GDM1 (cell line): ENCODE measurements at places on chromosomes 12 and 14.

DNA sequence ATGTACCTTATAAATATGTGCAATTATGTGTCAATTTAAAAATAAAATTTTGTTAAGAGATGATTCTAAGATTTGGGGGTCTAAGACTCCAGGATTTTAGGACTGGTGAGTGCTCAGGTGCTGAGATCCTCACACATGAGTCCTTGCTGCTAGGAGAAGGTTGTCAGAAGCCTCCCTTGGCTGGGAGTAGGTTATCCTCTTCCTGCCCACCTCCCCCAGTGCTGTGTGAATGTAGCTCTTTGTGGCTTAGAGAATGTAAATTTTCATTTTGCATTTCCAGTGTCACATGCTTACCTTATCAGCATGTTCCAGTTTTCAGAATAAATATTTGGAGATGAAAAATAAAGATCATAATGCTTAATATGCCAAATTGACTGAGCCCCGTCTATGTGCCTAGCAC lies 114.2 kb upstream of the MDM1 start:
- no peak for DNase-seq

GRCh38 chr12:128771681-128772080 lies 52.1 kb downstream of the SLC15A4 start:
- DNase-seq, result no peak

- DNase-seq, result no peak
Measured at GRCh38 chr12:5630726-5631125, 198.8 kb downstream of the NTF3 start.

DNA sequence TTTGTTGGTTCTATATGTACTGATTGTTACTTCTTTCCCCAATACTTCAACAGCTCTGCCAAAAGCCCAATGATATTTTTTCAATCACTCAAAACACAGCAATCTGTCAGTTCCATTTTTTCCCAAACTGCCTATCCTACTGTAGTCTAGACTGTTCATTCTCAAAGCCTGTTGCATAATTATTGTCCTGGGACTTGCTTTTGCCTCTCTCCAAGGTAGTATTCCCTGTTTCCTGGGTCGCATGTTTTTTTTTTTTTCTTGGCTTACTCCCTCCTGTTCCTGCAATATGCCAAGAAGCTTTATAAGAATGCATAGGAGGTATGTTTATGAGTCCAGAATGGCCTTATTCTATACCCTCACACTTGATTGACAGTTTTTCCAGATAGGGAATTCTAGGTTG lies 19.9 kb upstream of the CCNT1 start:
- no peak for DNase-seq

DNA sequence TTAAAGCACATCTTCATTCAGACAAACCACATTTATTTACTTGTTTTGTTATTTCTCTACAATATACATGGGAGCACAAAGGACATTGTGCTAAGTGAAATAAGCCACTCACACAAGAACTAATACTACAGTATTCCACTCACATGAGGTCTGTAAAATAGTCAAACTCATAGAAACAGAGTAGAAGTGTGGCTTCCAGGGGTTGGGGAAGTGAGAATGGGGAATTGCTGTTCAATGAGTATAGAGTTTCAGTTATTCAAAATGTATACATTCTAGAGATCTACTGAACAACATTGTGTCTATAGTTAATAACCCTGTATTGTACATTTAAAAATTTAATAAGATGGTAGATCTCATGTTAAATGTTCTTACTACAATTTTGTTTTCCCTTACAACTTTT lies 88.8 kb downstream of the ATXN7L3B start:
- no peak for DNase-seq

DNA sequence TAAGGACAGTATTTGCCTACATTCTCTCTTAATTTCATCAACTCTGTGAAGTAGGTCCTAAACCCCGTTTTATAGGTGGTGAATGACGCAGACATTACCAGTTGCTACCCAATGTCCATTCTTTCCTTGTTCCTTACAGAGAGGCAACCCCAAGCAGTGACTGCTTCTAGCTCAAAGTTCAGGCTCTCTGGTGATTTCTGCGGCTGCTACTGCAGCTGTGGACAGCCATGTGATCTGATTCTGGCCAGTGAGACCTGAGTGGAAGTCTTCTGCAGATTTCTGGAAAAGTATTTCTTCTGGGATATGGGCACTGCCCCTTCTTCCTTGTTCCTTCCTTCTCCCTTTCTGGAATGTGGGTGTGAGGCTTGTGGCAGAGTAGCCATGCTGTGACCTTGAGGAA lies 82.9 kb downstream of the ARF6 start:
- DNase-seq, result no peak

GRCh38 chr12:1305063-1305434 lies 289.3 kb downstream of the FBXL14 start:
- no peak for DNase-seq

GRCh38 chr12:6178981-6179761 lies 21.0 kb upstream of the CD9 start:
- no peak for DNase-seq

GRCh38 chr12:71546322-71546861 lies 106.8 kb downstream of the LGR5 start:
- no peak for DNase-seq

DNA sequence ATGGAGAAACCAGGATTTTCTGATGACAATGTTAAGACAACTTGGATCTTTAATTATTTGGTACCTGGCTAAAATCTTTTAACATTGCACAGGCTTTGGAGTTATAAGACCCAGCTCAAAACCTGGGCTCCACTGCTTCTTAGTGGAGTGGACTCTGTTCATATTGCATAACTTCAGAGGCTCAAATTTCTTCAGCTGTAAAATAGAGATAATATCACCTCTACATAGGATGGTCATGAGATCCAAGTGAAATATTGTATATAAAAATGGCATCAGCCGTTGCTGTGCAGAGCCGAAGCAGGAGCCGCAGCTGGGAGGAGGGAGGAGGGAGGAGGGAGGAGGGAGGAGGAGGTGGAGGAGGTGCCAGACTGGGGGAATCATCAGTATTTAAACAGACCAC lies 10.5 kb downstream of the NPC2 start:
- DNase-seq, result no peak

DNA sequence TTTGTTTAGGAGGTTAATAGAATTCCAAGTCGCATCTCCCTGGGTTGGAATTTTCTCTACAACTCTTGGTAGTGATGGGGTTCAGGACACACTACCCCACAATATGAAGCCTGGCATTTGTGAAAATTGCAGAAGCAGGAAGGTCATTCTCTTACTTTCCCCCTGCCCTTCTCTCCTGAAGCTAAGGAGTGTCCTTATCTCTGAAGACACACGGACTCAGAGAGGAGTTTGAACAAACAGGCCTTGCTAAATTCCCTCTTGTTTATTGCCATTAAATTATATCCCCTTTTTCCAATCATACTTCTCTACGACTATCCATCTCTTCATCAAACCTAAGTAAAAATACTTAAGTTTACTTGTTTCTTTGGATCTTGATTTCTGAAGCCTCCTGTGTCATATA lies 443.0 kb downstream of the RAD51B start:
- no peak for DNase-seq

DNA sequence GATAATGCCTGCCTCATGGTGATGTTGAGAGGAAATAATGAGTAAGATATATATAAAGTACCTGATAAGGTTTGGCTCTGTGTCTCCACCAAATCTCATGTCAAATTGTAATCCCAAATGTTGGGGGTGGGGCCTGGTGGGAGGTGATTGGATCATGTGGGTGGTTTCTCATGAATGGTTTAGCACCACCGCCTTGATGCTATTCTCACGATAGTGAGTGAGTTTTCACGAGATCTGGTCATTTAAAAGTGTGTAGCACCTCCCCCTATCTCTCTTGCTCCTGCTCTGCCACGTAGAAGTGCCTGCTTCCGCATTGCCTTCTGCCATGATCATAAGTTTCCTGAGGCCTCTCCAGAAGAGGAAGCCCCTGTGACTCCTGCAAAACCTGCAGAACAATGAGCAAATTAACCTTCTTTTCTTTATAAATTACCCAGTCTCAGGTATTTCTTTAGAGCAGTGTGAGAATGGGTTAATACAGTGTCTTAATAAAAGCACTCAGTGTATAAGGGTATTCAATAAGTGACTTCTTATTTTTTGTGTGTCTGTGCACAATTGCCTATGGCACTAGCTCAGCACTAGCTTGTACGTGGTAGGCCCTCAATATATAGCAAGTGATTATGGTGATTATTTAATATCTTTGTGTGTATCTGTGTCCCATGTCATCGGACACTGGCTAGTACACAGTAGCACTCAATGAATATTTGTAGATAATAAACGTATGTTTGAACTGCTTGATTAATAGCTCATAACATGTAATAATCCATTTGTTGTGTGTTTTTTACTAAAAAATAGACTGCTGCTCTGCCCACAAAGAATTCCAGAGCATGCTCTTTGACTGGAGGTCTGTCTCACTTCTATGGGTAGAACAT lies 138.1 kb upstream of the LMNTD1 start:
- DNase-seq, result peak; percentile 18

- peak; percentile 72 for DNase-seq
Measured at GRCh38 chr14:59870277-59871165, at the start of gene RTN1. RTN1 (minus strand) TSS chr14:59870776; CDS start chr14:59870630, 146 bp downstream.

DNA sequence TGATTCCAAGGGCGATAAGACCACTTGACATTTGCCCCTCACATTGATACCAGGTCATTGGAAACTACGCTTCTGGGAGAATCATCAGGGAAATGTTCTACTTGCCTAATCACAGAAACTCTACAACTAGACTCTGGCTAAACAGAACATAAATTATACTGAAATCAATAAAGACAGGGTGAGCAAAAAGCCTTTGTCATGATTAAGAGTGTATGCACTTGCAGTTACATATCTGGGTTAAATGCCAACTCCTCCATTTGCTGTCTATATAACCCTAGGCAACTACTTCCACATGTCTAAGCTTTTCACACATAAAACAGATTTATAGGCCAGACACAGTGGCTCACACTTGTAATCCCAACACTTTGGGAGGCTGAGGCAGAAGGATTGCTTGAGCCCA lies 125.7 kb downstream of the PHLDA1 start:
- no peak for DNase-seq

DNA sequence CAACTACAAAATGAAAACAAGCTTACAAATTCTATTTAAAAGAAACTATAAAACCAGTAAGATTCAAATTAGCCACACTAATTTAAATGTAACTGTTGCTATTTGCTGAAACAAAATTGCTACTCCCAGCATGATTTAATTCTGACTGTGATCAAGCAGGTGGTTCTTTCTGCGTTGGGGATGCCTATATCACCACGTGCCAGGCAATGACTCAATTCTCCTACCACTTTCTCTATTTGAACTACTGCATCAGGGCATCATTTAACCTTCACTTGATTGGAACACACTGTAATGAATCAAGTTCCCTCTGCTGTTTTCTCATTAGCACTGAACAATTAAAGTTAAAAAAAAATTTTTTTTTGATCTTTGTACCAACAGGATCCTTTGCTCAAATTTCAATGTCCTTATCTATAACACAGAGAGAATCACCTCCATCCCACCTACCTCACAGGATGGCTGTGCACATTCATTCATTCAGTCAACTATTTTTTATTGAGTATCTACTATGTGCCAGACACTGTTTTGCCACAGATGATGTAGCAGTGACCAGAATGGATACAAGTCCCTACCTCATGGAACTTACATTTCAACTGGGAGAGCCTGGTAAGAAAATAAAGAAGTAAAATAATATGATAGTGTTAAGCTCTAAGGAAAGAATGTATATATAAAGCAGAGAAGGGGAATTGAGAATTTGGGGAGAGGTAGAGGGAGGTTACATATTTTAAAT lies 8.0 kb upstream of the ACTN1 start:
- no peak for DNase-seq

GRCh38 chr12:131693149-131693548 lies 17.7 kb upstream of the SFSWAP start:
- no peak for DNase-seq

DNA sequence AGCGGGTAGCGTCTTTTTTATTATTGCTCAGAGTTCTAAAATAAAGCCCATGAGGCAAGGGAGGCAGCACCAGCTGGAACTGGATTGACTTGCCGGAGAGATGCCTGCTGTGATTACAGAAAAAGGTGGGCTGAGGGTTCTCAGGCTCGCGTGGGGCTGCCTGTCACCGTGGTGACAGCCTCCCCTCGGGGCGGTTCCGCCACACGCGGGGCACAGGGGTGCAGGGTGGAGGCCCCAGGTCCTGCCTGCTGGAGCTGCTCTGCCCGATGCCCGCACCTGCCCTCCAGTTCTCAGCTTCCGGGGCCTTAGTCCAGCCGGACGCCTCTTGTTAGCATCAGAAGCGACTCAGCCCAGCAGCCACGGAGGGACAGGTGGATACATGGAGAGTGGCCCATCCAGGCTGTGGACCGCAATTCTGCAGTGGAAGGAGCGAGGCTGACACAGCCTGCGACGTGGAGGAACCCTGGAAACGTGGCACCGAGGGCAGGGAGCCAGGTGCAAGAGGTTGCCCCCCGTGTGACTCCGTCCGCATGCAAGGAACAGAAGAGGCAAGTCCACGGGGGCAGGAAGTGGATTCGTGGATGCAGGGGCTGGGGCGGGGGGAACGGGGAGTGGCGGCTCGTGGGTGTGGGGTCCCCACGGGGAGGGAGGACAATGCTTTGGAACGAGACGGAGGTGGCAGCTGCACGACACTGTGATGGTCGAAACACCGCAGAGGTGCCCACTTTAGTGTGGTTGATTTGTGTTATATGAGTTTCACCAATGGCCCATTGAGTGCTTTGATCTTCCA lies 79.5 kb downstream of the GALNT9 start:
- DNase-seq, result no peak

DNA sequence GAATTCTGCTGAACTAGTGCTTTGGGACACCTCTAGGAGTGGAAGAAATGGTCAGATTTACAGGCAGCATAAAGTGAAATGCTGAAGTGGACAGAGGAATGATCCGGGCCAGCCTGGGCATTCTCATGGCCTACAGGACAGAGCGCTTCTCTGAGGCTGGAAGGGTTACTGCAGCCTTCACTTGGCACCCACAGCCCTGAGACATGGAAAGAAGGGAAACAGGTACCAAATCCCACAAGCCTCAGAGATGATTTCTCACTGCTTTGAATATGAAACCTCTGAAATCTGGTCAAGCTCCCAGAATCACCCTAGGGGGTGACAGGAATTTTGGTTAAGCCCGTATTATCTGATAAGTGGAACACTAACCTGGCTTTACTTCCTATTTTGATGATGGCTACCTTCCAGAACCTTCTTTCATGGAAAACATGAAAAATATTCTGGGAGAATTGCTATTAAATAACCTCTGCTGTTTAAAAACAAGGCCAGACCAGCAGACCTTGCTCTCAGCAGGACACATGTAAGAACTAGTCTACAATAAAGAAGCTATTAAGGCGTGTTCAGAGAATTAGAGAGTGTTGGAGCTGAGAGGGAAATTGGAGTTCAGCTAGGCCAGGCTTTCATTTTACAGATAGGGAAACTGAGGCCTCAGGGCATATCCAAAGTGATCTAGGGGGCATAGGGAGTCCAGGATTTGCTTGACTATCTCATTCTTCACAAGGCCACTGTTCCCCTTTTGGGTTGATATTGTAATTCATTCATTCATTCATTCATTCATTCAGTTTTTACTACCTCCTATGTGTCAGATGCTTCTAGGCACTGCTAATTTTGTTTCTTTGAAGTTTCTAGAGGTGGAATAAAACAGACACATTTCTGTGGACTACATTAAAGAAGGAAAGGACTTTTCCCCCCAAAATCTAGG lies 281.5 kb downstream of the ZFP36L1 start:
- DNase-seq, result no peak

- DNase-seq, result no peak
Measured at GRCh38 chr12:1272142-1272541, 281.1 kb downstream of the ERC1 start.
